HS-5 (cell line): ENCODE measurements at places on chromosomes 6 and 20.

- DNase-seq = no peak
Observed at GRCh38 chr6:53297004-53297403, 51.7 kb downstream of the ELOVL5 start.

GRCh38 chr20:47773371-47773786, 11.9 kb downstream of the SULF2 start:
- no peak for DNase-seq

- DNase-seq = no peak
Observed at GRCh38 chr20:15060265-15061060, 723.1 kb upstream of the FLRT3 start.

- no peak for DNase-seq
Observed at GRCh38 chr6:129263176-129263575, 380.2 kb downstream of the LAMA2 start.

GRCh38 chr6:47844881-47845280, 63.0 kb downstream of the OPN5 start:
- DNase-seq = no peak

GRCh38 chr6:156691018-156691417, 86.2 kb upstream of the ARID1B start:
- no peak for DNase-seq

GRCh38 chr6:107304421-107305025, 154.8 kb downstream of the PDSS2 start:
- no peak for DNase-seq

- no peak for DNase-seq
Observed at GRCh38 chr6:148422085-148422484, 79.4 kb downstream of the SASH1 start.

DNA sequence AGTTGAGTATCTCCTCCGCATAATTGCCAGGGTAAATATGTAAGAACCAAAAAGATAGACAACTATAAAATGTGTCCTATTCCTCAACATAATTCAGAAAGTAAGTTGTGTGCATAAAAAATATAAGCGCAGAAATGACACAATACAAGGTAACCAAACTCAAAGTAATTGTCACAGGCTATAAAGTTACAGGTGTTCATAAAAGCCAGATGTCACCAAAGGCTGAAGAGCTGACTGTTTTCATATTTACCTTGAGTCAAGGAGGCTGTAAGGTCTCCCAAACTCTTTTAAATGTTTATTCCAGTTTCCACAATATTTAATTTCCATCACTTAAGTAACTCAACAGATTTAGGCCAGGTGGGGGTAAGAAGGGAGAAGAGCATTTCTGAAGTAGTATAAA, 192.2 kb upstream of the MARCKS start:
- no peak for DNase-seq

GRCh38 chr6:108676555-108676954, 115.8 kb downstream of the FOXO3 start:
- DNase-seq = no peak

- DNase-seq = no peak
Observed at GRCh38 chr20:2922957-2923356, 49.7 kb downstream of the PTPRA start.

DNA sequence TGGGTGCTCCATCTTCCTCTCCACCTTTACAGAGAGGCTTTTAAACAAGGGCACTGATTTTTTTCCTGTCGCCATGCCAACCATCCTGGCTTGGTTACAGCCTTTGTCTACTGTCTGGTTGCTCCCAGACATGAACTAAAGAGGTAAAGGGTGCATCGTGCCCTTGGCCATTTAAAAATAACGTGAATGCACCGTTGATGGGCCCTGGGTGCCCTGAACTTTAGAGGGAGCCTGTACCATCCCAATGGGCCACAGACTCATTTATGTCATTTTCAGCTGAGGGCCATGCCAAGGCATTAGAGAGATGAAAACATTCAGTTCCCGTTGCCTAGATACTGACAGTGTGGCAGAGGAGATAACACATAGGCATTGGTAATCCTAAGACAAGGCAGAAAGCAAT, 23.3 kb downstream of the TMC2 start:
- DNase-seq = no peak

- DNase-seq = peak; percentile 23
Observed at GRCh38 chr6:129050086-129050485, 167.1 kb downstream of the LAMA2 start.

GRCh38 chr20:11376998-11377397, 540.7 kb upstream of the BTBD3 start:
- DNase-seq = no peak

DNA sequence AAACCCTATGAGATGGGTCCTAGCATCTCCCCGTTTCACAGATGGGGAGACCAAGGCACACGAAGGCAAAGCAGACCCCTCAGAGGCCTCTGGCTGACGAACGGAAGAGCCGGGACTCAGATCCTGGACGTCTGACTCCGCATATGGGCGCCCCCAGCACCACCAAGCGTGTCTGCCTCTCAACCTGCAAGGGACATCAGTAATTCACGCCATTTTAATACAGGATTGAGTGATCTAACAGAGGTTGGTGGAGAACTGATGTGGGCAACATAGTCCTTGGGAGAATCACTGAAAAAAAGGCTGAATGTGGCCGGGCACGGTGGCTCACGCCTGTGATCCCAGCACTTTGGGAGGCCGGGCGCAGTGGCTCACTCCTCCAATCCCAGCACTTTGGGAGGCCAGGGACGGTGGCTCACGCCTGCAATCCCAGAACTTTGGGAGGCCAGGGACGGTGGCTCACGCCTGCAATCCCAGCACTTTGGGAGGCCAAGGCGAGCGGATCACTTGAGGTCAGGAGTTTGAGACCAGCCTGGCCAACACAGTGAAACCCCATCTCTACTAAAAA, 206.6 kb downstream of the DLL1 start:
- DNase-seq = no peak

DNA sequence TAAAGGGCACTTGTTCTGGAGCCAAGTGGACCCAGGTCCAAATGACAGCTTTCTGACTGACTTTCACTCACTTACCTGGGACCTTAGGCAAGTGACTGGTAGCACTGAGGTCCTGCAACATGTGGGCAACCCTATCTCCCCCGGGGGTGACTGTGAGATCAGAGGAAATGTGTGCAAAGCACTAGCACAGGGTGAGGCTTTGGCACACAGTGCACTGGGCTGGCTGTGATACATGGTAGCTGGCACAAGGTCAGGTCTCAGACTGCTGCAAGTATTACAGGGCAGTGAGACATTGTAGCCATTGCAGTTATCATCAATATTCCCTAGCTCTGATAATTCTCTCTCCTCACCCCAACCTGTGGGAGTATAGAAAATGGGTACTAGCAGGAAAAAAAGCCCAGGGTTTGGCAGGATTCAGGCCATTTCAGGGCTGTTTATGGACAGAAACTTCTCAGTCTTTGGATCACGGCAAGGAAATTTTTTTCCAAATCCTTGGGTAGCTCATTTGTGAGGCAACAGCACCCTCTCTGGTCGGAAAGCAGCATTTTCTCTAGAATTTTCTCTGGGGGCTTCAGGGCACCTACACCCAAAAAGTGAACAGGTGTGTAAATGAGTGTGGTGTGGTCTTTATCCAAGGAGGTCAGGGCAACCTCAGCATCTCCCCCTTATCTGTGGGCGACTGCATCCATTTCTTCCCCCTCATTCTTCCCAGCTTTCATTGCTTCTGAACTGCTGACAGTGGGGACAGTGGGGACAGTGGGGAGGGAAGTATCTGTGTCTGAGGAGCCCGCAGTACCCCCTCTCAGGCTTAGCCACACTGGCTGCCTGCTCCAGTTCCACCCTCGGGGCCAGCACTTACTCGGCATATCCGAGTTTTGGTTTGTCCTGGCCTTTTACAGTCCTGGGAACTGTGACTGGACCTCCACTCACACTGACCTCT, 148.7 kb upstream of the PHACTR3 start:
- DNase-seq = no peak

GRCh38 chr6:31122791-31123706, 2.8 kb upstream of the CDSN start:
- DNase-seq = peak; percentile 60

DNA sequence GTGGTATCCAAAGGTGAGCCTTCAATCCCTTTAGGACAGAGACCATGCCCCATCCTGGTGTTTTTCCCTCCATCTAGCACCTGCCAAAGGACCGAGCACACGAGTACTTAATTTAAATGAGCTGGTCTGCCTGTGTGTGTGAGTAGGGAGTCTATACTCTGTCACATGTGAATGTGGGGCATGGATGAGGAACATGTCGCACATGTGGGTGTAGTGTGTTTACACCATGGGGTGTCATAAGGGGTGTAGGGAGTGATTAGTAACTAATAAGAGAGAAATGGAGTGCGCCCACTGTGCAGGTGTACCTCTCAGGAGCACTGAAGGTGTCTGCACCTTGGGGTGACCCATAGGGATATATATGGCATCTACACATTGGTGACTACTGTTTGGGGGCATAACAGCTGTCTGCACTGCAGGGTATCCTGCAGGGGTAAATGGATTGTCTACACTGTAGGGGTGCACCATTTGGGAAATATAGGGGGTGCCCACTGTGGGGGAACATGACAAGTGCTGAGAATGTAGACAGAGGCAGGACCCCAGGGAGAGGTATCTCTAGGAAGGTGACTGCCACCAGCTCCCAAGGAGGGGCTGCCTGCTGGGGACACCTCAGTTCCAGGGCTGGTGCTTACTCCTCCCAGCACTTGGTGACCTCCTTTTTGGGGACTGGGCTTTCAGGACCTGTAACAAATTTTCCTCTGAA, 53.5 kb downstream of the EBF4 start:
- no peak for DNase-seq

- no peak for DNase-seq
Observed at GRCh38 chr6:161259302-161259701, 14.6 kb downstream of the AGPAT4 start.
